ENCODE measurements at places on chromosomes 2 and 18. TPM values are rescaled to one million over a fixed set of nuclear protein-coding genes. Genes with fewer than 3 reads are reported as not detected.
A peak's percentile ranks its signal among the peaks of the same experiment; 100 is the strongest.

Gene TEKT4
- not detected for total RNA-seq

Gene ACTR1B
- total RNA-seq, result 69.9 TPM

GRCh38 chr2:205658572-205658971 is 23.7 kb upstream of the NRP2 start:
- no peak for DNase-seq

DNA sequence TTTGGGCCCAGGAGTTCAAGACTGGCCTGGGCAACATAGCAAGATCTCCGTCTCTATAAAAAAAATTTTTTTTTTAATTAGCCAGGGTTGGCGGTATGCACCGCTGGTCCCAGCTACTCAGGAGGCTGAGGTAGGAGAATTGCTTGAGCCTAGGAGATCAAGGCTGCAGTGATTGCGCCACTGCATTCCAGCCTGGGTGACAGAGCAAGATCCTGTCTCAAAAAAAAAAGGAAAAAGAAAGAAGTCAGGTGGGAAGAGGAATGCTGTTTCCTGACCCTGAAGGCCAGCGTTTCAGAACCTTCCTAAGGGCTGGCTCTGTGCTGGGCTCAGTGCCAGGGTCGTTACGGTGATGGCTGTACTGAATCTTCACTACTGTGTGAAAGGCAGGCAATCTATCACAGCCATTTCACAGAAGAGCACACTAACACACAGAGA is 35.0 kb upstream of the AGAP1 start:
- DNase-seq, result no peak

DNA sequence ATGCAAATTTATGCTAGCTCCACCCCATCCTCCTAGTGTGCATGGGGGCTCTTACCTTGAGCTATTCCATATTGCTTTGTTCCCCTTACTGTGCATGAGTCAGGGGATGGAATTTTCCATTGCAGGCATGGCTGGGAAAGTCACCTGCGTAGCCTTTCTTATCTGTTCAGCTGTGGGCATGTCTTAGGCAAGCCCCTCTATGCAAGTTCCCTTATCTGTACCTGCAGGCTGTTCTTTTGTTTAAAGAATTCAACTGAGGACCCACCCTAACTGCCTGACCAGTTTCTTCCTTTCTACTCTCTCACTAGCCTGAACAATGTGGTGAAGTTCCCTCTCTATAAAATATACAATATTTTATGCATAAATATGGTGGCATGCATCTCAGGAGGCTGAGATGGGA is 54.2 kb upstream of the CDCA7 start:
- no peak for DNase-seq

GRCh38 chr2:118654945-118655344 is 192.5 kb downstream of the EN1 start:
- peak; percentile 71 for DNase-seq

Measured in fibroblast of lung (primary cell).